ENCODE measurements at places on chromosomes 13 and 19.

- DNase-seq, result no peak
Observed at GRCh38 chr19:14471436-14472187, 3.5 kb downstream of the PTGER1 start.

- DNase-seq, result no peak
Observed at GRCh38 chr13:23551213-23552008, 18.8 kb upstream of the TNFRSF19 start.

DNA sequence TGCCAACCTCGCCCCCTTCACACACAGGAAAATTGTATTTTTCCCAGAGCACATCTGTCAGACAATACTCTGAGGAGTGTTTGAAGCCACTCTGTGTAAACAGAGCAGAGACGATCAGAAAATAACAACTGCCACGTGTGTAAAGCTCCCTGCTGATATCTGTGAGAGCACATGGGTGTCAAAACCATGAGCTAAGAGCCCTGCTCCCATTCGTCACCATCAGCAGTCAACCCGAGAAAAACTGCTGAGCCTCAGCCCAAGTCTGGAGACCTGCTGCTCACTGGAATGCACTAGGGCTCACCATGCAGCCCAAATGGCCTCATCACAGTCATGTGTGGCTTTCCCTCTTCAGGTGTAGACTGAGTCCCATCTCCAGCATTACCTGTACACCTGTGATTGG is 304.1 kb downstream of the FGF14 start:
- no peak for DNase-seq

- no peak for DNase-seq
Observed at GRCh38 chr13:113110048-113110851, 4.7 kb downstream of the F7 start.

GRCh38 chr19:42335374-42335936 is 10.0 kb downstream of the MEGF8 start:
- DNase-seq, result no peak

DNA sequence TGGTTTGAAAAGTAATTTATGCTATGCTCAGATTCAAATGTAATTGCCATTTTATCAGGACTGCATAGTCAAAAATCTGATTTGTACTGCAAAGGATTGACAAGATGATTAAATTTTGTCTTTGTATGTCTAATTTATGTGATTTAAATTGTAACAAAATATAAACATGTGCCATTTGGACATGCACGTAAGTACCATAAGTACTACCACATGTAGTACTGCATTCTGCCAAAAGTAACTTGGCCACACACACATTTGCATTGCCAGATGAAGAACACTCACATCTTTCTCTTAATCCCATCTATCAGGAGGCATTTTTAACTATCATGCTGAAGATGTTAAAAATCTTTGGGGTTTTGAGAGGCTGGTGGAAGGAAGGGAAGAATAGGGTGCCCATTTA is 133.3 kb downstream of the KLF12 start:
- DNase-seq, result no peak

GRCh38 chr19:1488282-1488601 is 1.9 kb downstream of the PCSK4 start:
- DNase-seq, result no peak

GRCh38 chr13:48801255-48801654 is 147.5 kb downstream of the CYSLTR2 start:
- DNase-seq, result no peak

DNA sequence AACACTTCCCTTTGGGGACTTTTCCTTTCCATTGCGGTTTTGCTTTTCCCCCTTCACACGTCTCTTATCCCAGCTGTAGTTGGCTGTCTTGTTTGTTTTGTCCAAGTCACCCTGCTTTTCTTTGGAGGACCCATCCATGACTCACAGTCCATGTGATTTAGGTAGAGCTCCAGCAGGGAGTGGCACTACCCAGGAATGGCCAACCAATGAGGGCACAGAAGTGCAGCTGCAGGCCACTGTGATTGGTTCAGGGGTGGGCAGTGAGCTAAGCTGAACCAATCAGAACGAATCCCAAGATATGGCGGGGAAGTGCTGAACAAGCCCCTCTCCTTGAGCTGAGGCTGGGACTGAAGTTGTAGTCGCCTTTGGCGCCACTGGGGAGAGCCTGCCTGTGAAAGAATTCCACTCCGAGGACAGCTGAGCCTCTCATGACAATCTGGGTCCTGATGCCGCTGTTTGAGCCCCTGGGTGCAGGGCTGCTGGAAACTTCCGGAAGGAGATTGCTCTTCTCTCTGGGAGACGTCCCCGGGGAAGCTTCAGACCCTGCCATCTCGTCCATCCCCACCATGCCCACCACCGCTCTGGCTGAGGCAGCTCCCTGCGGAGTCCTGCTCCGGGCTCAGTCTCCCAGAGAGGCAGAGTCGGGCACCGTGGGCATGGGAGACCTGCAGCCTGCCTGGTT is 62.9 kb upstream of the URI1 start:
- DNase-seq, result no peak
